ENCODE measurements at places on chromosomes 16 and 17. TPM values are rescaled to one million over a fixed set of nuclear protein-coding genes. Genes with fewer than 3 reads are reported as not detected.

GRCh38 chr17:45221081-45222013 lies at the start of gene FMNL1:
FMNL1 (plus strand) TSS chr17:45221885; CDS start chr17:45222125, 240 bp downstream.
- no peak for DNase-seq

- DNase-seq, result no peak
These were observed 95.7 kb upstream of the SOX9 start for GRCh38 chr17:72025113-72025512.

GRCh38 chr16:47057630-47057993 lies 84.1 kb upstream of the DNAJA2 start:
- no peak for DNase-seq

GRCh38 chr17:55160501-55160900 lies 104.3 kb upstream of the HLF start:
- no peak for DNase-seq

- DNase-seq, result no peak
These were observed 20.9 kb upstream of the FASN start for GRCh38 chr17:82118815-82119380.

DNA sequence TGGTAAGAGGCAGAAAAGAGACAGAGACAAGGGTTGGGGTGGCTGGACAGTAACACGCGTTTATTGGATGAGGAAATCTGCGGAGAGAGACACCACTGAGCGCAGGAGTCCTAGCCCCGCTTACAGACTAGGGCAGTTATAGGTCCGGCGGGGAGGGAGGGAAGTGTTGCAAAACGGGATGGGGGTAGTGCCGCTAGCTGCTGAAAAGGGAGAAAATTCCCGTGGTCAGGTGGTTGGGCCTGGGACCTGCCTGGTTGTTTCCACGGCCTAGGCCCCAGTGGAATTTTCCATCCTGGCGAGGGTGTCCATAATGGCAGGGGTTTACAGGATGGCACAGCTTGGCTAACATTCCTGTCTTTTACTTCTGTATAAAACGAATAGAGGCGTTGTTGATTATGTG lies 5.5 kb upstream of the CPHXL2 start:
- no peak for DNase-seq

- no peak for DNase-seq
These were observed 39.4 kb downstream of the TMEM186 start for GRCh38 chr16:8758022-8758421.

DNA sequence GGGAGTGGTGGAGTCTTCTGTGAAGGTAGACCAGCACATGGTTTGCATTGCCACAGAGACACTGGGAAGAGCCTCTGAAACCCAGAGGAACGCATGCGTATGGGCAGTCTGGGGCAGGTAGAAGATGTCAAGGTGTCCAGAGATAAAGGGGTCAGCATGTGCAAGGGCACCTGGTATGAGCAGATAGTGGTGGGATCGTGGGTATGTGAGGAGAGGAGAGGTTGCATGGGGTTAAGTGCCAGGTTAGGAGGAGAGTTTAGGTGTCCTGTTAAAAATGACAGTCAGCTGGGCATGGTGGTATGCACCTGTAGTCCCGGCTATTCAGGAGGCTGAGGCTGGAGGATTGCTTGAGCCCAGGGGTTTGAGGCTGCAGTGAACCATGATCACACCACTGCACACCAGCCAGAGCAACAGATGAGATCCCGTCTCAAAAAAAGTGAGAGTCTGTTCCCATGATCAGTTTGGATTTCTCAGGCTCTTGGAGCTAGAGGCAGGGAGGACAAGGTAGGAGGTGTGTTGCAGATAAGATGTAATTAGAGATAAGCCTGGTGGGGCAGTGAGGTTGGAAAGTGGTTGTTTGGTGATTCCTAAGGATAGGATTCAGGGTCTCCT lies 3.0 kb downstream of the PYCARD start:
- no peak for DNase-seq

DNA sequence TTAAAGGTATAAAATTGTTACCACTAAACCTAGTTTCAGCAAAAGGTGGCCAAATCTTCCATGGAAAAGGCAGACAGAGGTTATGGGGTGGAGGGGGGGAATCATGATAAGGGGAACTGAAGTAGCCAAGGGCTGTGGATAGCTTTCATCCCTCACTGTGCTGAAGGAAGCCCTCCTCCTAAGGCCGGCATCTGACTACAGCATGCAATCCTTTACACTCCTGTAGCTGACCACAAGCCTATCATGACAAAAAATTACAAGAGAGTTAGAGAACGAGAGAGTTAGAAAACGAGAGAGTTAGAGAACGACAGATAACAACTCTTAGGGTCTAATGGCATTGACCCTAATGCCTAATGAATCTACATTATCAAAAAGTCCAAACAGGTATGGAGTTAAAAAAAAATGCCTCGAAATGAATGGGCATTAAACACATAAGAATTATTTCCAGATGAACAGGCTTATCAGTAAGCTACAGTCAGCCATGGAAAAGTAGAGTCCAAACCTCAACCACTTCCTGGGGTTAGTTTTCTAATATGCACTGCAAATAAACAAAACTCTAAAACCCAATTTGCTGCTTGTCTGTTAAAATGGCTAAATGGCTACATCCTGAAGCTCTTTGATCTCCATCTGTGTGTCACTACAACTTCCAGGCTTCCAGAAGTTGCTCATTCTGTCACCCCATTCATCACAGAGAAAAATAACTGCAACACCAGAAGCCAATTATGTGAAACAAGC lies 29.7 kb downstream of the DUSP14 start:
- no peak for DNase-seq

DNA sequence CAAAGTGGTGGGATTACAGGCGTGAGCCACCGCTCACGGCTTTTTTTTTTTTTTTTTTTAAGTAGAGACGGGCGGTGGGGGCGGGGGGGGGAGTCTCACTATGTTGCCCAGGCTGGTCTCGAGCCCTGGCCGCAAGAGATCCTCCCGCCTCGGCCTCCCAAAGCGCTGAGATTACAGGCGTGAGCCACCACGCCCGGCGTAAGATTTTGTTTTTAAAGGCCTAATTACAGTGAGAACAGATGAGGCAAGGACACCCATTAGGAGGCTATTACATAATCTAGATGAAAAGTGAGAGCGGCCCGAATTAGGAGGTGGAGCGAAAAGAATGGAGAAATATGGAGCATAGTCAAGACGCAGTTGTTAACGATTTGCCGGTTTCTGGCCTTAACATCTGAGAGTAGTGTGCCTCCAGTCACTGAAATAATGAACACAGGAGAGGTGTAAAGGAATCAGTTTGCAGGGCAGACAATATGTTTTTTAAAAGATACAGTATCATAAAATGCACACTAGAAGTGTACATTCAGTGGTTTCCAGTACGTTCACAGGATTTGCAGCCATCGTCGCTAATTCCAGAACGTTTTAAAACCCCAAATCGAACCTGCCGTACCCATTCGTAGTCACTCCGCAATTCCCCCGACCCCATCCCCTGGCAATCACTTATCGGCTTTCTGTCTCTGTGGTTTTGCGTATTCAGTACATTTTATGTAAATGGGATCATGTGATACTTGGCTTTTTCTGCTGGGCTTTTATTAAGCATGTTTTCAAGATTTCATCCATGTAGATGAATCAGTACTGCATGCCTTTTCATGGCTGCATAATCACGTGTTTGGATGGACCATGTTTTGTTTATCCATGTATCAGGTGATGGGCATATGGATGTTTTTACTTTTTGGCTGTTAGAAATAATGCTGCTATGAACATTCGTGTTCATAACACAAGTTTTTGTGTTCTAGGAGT lies 1.4 kb upstream of the SLX4 start:
- no peak for DNase-seq

DNA sequence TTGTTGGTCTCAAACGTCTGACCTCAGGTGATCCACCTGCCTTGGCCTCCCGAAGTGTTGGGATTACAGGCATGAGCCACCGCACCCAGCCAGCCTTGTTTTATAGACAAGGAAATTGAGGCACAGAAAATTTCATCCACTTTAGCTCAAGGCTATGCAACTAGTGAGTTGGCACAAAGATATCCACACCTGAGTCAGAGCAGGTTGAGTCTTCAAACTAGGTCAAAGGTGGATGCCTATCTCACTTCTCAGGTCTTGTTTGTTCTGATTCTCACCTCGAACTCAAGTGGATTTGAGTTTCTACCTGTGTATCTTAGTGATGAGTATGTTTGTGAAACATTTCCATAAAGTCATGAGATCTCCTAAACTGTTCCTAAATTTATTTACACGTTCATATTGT lies 35.6 kb upstream of the GAS7 start:
- DNase-seq, result no peak

GRCh38 chr16:72807245-72807644 lies 240.7 kb downstream of the ZFHX3 start:
- DNase-seq, result no peak

Gene KRT33B
- not detected for total RNA-seq

Gene MMP25
- 0.15 TPM for total RNA-seq

Gene JPT2
- 28.2 TPM for total RNA-seq

Gene TP53TG3C
- total RNA-seq, result not detected

Gene GDPD3
- 0.66 TPM for total RNA-seq

Gene PSMC3IP
- total RNA-seq, result 0.82 TPM

Gene MC1R
- total RNA-seq, result 0.73 TPM

Gene CARD14
- total RNA-seq, result not detected

All from gastrocnemius medialis (tissue), 4 donors.